ENCODE measurements at places on chromosomes 16 and 17. TPM values are rescaled to one million over a fixed set of nuclear protein-coding genes. Genes with fewer than 3 reads are reported as not detected.

The KRT222 gene
- 0.32 TPM for total RNA-seq

The SOCS1 gene
- 8.4 TPM for total RNA-seq

The MCRIP2 gene
- total RNA-seq: 80.2 TPM

The CCL2 gene
- total RNA-seq: 28.3 TPM

The ATAD5 gene
- 0.19 TPM for total RNA-seq

The HBZ gene
- not detected for total RNA-seq

The CTRB2 gene
- not detected for total RNA-seq

The PLLP gene
- 1.3 TPM for total RNA-seq

The CCDC137 gene
- total RNA-seq: 14.9 TPM

DNA sequence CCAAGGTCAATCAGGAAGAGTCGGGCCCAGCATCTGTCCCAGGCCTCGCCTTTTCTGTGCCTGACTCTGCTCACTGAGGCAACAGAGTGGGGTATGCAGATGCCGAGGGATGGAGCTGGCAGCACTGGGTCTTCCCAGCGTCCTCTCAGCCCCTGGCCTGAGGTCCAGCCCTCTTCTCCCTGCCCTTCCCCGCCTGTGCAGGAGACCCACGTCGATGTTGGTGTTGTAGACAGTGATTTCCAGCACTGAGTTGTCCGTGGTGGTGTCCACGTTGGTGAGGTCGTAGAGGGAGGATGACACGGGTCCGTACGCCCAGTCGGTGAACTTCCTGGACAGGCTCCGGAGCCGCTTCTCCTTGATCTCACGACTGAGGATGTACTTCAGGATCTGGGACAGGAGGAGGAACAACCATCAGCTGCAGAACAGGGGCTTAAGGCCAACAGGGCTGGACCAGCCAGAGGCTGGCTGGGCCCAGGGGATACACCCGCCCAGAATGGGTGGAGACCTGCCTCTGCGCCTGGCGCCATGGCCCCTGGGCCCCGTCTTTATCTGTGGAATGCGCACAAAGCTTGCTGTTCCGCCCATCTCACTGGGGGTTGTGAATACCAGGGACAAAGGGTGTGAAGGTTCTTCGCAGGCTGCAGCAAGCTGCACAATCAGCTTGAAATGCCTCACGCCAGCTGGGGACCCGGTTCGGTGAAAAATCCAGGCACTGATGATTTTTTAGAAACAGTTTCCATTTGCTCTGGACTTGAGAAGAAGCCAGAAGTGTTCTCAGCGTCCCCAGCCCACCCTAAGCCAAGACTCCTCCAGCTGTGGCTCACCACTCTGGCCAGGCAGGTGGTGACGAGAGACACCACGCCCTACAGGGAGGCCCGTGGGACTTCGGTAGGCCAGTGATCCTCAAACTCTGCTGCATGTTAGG, 27.5 kb downstream of the TRPV3 start:
- DNase-seq: peak; percentile 82

DNA sequence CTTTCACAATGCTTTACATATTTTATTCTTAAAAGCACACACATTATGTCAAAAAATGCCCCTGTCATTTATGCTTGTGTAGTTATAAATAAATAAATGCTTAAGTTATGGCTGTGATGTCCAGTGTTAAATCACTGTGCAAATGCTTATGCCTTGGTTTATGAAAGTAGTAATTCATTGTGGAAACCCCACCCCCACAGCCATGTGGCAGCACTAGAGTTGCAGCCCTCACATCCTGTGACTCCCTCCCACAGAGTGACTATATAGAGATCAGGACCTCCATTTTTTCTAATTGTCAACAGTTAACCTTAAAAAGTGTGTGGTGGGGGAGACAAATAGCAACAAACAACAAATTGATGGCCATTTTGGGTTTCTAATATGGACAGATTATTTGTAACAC, 2.4 kb downstream of the SKAP1 start:
- DNase-seq: no peak

GRCh38 chr17:74740173-74740572, 3.1 kb downstream of the RAB37 start:
- no peak for DNase-seq

DNA sequence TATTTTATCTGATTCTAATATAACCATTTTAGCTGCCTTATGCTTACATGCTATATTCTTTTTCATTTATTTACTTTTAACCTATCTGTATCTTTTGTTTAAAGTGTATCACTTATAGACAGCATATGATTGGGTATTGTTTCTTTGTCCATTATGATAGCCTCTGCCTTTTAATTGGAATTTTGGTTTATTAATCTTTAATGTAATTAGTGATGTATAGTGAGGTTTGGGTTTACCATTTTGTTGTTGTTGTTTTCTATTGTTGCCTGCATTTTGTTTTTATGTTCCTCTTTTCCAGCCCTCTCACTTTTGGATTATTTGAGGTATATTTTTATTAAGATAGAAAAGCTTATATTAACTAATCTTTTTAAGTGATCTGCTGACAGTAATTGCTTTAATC, 59.4 kb downstream of the NLK start:
- no peak for DNase-seq

GRCh38 chr17:27489045-27489715, 32.9 kb downstream of the KSR1 start:
- peak; percentile 89 for DNase-seq

DNA sequence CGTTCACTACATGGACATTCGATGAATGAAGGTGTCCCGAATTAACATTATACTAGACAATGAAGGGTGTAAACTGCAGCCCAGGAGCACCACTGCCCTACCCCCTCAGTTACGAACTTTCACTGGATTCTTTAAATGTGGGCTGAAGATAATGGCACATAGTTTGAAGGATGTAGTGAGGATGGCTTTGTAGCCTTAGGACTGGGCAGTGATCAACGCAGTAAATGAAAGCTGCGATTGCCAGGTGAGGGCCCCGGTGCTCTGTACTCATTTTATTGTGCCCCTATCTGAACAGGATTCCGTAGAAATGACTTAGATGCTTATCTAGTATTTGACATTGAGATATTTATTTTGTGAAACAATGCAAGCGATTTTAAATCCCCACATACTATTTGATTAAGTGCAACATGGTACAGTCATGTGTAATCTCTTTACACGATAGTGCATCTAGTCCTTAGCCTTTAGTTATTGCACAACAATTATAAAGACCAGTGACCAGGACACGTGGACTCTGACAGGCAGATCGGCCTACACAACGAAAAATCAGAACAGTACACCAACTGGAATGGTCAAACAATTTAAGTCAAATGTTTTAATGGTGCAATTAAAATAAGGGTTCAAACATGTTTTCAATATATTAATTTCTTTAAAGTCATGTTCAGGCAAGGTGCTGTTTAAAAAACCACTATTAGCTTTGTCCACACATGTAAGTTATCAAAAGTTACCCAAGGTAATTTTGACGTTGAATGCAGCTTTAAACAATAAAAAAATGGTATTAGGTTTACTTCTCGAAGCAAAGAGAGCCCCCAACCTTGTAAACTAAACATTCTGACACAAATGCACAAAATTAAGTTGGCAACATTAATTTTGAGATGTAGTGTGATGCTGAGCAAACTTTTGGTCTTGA, 17.4 kb upstream of the ERN1 start:
- no peak for DNase-seq

GRCh38 chr16:23842137-23842600, 6.4 kb downstream of the PRKCB start:
- no peak for DNase-seq

DNA sequence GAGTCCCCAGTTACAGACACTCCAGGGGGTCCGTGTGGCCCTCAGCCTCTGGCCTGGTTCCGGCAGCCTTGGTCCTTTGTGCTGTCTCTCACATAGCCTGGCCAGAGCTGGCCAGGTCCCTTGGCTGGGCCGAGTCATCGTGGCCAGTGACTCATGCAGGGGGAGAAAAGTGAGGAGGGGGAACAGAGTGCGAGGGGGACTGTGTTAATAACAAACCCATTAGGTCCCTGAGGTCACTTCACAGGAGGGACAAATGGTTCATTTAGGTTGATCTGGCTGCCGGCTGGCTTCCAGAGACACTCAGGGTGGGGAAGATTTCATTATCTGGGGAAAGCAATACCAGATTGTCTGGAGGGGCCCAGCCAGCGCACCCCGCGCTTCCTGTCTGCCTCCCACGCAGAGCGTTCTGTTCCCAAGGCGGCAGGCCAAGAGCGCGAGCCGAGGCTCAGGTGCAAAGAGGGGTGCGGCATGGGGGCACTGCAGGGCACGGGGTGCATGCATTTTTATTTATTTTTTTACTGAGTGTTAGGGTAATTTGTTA, 223.1 kb downstream of the SEC14L1 start:
- peak; percentile 65 for DNase-seq

GRCh38 chr17:5610956-5611355, 26.6 kb upstream of the NLRP1 start:
- DNase-seq: no peak

- DNase-seq: peak; percentile 30
These were observed 2.8 kb downstream of the USP22 start for GRCh38 chr17:21039839-21040575.

DNA sequence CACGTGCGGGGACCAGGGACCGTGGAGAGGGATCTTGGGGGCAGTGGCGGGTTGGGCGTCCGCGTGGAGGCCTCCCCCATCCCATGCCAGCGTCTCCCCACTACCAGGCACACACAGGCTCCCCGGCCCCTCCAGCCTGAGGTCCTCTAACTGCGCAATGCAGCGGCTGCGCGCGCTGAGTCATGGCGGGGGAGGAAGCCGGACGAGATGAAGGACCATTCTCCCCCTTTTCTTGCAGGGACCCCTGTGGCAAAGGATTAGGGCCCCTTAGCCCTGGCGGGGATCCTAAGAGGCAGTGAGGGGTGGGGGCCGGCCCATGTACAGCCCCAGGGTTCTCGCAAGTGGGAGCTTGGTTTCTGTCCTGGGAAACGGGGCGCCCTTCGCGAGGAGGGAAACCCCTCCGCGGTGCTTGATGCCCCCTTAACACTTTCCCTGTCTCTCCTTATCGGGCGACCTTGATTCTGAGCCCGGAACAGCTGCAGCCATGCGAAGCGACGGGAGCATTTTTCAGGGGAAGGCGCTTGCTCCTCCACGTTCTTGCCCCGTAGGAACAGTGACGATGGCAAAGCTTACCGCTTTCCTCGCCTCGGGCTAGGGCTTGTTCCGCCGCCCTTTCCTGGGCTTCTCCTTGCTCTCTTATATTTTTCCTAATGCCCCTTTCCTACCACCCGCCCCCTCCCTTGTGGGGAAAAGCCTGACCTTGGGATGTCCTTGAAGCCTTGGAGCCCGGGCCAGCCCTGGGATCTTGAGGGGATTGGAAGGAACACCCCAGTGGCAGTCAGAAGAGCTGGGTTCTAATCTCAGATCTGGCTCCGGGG, 592 bp downstream of the ALDOA start:
- DNase-seq: no peak

- DNase-seq: no peak
These were observed 23.6 kb downstream of the MILR1 start for GRCh38 chr17:64472564-64472963.

GRCh38 chr17:4708436-4708835, 2.0 kb upstream of the ARRB2 start:
- DNase-seq: no peak

- no peak for DNase-seq
These were observed 2.1 kb upstream of the CAMKK1 start for GRCh38 chr17:3894911-3895343.

DNA sequence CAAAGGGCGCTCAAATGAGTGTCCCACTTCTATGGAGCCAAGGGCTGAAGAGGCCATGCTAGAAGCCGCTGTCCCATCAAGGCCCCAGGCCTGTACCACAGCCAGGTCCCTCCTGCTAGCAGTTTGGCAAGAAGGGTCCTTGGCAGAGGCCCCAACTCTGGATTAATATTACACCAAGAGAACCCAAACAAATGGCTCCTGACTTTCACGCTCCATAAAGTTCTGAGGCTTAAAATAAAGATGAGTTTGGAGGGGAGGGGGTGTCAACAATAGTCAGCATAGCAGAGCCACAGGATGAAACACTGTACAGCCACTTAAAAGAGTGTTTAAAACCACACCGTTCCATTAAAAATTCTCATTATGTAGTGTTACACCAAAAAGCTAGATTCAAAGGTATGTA, 30.5 kb downstream of the CUEDC1 start:
- DNase-seq: peak; percentile 69

DNA sequence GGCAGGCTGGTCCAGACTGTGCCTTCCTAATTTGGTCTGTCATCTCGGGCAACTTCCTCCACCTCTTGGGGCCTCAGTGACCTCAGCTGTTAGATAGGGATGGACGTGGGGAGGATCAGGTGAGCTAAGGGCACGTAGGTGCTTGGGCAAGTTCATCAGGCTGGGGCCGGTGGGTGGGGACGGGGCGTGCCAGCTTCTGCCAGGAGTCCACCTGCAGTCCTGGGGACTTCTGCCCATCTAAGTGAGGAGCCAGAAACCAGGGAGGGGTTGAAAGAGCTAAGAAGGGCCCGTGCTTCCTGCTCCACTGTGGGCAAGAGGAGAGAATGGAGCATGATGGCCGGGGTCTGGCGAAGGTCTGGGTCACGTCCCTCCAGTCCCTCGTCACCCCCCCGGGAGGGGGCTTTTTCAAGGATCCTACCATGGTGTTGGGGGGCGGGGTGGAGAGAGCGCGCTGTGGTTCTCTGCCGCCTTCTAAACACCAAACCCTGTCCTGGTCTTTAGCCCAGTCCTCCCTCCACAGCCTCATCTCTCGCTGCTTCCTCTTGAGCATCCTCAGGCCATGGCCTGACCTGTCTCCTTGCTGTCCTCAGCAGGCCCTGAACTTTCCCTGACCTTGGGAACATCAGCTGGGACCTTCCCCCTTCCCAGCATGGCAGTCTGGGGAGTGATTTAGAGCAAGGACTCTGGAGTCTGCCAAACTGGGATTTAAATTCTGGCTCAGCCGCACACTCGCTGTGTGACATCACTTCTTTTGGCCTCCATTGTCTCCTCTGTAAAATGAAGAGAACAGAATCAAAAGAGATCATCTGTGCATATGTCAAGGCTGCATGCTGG, 21.6 kb downstream of the SPNS2 start:
- no peak for DNase-seq

GRCh38 chr17:2482218-2482617, 29.5 kb downstream of the METTL16 start:
- no peak for DNase-seq

DNA sequence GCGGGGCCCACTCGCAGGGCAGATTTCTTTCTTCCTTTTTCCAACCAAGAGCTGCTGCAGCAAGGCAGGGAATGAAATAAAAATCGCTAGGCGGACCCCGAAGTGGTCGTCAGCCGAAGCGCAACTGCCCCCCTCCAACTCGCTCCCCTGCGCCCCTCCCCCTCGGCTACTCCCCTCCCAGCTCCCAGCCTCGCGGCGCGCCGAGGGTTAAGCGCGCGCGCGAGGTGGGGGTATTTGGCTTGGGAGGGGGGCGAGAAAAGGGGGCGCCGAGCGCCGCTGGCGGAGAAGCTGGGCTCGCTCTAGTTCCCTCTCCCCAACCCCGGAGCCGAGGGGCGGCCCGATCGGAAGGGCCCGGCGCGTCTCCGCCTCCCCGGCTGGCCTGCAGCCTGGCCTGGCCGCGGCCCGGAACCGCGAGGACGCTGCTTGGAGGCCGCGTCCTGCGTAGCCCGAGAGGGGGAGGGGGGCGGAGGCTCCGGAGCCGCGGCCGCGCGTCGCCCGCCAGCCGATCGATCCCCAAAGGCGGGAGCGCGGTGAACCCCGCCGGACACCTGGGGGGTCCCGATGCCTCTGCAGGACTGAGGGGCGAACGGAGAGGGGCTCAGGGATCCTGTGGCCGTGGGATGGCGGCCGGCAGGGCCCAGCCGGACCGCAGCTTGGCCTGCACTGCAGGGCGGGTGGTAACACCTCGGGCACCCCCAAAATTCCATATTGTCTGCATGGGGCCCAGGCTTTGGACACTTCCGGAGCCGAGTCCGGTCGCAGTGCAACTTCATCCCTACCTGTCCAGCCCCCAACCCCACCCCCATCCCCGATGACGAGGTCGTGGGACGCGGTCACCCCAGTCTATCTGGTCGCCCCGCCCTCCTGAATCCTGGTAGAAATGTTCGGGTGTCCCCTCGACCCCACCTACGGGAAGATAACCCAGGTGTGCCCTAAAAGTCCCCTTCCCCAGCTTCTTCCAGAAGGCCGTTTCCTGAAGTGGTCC, 4.9 kb upstream of the CBX4 start:
- DNase-seq: peak; percentile 74

Measured in psoas muscle (tissue), 8 donors.